ENCODE measurements at places on chromosomes 1 and 21.

GRCh38 chr21:34580181-34580700 lies 34.7 kb downstream of the RCAN1 start:
- DNase-seq, result no peak

GRCh38 chr1:185409345-185409744 lies 92.3 kb upstream of the IVNS1ABP start:
- DNase-seq, result no peak

DNA sequence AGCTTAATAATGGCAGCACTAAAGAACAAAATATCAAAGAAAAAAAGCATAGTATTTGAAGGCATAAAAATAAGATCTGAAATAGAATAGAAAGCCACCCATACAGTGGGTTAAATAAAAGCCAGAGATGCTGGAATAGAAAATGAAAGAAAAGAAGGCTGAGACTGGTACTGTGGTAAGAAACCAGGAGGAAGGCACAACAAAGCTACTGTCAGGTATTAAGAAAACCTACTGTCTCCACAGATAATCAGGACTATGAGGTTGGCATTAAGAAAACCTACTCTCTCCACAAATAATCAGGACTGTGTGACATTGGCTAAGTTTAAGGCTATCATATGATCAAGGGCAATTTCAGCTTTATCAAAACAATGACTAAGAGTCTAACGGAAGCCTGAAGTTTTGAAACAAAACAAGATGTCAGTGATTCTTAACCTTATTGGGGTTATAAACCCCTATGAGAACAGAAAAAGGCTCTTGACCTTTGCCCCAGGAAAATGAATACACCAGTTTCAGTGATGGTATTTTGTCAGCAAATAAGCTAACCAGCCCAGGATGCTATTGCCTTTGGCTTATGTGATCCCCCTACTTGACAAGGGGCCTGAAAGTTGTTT lies 24.4 kb downstream of the MCOLN2 start:
- no peak for DNase-seq

GRCh38 chr1:25540750-25541342 lies 2.6 kb upstream of the LDLRAP1 start:
- no peak for DNase-seq

DNA sequence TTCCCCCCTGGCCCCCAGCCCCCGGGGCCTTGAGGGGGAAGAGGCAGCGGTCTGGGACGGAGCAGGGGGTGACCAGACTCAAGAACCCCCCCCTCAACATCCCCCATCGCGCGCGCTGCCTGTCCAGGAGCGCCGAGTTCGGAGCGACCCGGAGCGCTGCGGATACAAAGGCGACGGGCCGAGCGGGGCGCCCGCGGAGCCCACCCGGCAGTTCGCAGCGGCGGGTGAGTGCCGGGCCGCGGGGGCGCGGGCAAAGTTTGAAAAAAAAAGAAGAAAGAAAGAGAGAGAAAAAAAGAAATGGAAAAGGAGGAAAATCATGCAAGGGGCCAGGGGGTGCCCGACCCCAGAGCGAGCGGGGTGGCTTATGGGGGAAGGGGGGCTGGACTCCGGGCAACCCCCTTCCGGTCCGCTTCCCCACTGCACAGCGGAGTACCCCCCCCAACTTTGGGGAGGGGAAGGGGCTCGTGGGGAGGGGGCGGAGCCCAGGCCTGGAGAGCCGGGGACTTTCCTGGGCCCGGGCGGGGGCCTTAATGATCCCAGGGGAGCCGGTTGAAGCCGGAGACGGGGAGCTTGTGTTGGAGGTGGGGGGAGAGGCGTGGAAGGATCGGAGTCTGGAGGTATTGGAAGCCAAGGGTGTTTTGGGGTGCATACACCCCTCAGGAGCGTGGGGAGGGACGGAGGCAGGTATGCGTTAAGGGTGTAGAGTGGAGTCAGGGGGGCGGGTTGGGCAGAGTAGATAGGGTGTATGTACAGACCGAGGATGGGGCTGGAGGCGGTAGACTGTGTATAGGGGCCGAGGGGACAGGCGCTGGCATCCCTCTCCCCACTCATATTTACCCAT lies 502 bp downstream of the VANGL2 start:
- DNase-seq, result no peak

GRCh38 chr1:185241127-185241526 lies 75.9 kb downstream of the IVNS1ABP start:
- no peak for DNase-seq

DNA sequence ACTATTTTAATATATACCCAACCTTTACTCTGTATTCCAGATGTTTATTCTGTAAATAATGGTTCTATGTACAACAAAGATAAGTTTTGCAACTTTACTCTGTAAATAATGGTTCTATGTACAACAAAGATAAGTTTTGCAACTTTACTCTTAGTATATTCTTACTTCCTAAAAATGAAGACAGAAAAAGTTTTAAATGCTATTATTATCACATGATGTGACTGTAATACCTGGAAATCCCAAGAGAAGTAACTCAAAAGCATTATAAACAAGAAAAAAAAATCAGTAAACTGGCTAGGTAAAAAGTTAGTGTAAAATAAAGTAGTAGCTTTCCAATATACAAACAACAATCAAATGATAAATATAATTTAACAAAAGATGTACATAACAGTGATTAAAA lies 18.5 kb upstream of the EXO1 start:
- no peak for DNase-seq

DNA sequence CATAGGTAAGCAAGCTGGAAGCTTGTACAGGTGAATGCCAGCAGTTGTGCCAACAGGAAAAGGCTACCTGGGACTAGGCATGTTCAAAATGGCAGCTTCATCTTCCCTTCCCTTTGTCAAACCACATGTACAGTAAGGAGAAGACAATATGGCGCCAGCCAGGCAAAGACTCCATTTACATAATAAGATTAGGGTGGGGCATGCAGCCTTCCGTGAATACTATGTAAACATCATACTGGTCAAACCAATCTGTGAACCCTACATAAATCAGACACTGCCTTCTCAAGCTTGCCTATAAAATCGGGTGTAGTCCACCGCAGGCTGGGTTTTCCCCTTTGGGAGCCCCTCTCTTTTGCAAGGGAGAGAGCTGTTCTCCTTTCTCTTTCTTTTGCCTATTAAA lies 24.6 kb downstream of the ATF3 start:
- DNase-seq, result no peak
